ENCODE measurements at places on chromosomes 5 and 9.

DNA sequence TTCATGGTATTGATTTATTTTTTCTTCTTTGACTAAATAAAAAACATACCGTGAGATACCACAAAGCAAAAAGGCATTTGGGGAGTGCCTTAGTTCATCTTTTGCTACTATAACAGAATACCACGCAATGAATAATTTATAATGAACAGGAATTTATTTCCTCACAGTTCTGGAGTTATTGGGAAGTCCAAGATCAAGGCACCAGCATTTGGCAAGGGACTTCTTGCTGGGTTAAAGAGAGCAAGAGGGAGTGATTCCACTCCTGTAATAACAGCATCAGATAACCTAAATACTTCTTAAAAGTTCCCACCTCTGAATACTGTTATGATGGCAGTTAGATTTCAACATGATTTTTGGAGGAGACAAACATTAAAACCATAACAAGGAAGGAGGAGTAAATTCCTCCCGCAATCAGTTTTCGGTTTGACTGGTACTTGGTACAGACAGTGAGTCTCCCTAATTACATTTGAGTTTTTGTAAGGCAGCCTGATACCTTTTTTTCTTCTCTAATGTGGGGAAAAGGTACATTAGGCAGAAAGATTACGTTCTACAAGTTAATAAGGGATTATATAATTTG is 8.8 kb upstream of the OMD start:
- DNase-seq, result no peak

GRCh38 chr5:61942462-61943049 is 363.4 kb upstream of the KIF2A start:
- no peak for DNase-seq

- no peak for DNase-seq
Observed at GRCh38 chr5:139733698-139734538, 61.7 kb upstream of the PSD2 start.

- no peak for DNase-seq
Observed at GRCh38 chr5:168168978-168169698, 122.3 kb upstream of the WWC1 start.

- DNase-seq, result no peak
Observed at GRCh38 chr9:93143830-93144530, 9.9 kb upstream of the NINJ1 start.

DNA sequence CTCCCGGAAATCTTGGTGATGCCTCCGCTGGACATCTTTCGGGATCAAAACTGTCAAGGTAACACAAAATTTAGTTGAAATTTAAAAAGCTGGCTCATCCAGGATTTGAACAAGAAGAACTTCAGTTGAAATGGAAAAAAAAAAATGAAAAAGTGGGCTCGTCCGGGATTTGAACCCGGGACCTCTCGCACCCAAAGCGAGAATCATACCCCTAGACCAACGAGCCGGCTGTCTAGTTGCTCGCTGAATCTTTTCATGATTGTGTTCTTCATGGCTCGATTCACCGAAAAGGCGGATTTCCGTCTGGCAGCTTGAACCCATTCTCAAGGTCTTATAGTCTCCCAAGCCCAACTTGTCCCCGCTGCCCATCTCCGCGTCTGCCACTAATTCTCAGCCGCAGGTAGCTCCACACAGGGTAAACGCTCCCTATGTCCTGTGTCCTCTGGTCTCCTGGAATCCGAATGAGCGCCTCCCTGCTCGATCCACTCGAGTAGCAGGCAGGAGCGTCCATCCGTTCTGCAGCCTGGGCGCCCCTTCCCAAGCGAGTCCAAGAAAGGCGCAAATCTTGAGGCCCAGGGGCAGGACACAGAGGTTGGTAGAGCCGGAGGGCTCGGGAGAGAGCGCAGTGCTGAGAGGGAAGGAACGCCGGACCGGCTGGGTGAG is 16.2 kb downstream of the TRIM7 start:
- DNase-seq, result no peak

GRCh38 chr5:96333391-96333790 is 99.7 kb downstream of the PCSK1 start:
- DNase-seq, result no peak

- DNase-seq, result no peak
Observed at GRCh38 chr5:36875051-36875789, 1.3 kb upstream of the NIPBL start.

- no peak for DNase-seq
Observed at GRCh38 chr9:89080193-89080592, 88.9 kb downstream of the S1PR3 start.

GRCh38 chr5:157903117-157903450 is 44.1 kb upstream of the CLINT1 start:
- DNase-seq, result no peak

DNA sequence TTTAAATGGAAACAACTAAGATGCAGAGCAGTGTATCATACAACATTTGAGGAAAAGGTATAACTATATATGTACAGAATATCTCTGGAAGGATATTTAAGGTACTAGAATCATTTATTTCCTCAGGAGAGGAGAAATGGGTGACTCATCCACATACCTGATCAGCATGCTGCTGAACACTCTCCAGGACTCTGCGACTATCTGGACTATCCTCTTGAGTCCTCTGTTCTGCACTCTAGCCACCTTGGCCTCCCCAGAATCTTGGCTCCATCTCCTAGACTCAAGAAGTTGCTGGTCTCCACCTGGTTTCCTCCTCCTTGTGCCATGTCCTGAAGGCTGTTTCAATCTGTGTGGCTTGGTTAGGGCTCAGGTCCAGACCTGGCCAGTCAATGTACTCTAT is 8.8 kb upstream of the PRDM6 start:
- DNase-seq, result no peak

DNA sequence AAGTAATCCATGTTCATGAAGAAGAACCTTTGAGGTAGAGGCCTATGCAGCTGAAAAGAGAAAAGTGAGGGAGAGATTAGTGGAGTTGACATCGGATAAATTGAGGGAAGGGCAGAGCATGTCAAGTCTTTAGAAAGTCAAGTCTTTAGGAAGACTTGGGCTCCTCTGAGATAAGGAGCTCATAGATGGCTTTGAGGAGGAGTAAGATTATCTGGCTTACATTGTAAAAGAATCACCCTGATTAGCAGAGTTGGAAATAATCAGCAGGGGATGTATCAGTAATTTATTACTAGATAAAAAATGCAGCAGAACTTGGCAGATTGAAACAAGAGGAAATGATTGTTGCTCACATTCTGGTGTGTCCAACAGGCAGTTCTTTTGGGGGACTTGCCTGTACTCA is 727.2 kb upstream of the WWC1 start:
- no peak for DNase-seq

DNA sequence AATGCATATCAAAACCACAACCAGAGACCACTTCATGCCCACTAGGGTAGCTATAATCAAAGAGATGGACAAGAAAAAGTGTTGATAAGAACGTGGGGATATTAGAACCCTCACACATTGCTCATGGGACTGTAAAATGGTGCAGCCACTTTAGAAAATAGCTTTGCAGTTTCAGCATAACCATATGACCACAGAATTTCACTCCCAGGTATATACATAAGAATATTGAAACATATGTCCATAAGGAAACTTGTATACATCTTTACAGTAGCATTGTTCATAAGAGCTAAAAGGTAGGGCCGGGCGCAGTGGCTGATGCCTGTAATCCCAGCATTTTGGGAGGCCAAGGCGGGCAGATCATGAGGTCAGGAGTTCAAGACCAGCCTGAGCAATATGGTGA is 56.4 kb downstream of the S1PR3 start:
- DNase-seq, result no peak

- DNase-seq, result no peak
Observed at GRCh38 chr9:104860263-104860662, 67.7 kb downstream of the ABCA1 start.

- DNase-seq, result no peak
Observed at GRCh38 chr5:342501-343460, 21.3 kb downstream of the AHRR start.

DNA sequence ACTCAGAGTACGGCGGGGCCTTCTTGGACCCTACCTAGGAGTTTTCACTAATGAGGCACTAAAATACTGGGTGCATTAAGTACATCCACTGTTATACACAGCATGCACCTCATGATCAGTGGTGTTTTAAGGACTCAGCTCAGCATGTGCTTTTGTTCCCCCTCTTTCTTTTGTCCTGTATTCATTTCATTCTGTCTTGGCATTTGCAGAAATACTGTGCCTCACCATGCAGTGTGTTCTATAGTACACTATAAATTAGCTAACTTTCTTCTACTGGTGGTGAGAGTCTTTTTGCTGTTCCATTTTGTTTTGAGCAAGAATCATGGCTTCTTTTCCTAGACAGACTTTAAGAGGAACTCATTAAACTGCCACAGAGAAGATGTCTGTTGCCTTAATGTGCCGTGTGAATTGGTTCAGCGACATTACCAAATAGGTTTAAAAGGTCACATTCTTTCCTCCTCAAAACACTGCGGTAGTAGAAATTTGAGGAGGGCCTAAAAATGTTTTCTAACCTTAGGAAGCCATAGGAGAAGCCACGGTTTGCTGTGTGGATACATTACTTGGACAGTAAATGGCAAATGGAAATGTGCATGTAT is 276.6 kb downstream of the MAST4 start:
- no peak for DNase-seq

DNA sequence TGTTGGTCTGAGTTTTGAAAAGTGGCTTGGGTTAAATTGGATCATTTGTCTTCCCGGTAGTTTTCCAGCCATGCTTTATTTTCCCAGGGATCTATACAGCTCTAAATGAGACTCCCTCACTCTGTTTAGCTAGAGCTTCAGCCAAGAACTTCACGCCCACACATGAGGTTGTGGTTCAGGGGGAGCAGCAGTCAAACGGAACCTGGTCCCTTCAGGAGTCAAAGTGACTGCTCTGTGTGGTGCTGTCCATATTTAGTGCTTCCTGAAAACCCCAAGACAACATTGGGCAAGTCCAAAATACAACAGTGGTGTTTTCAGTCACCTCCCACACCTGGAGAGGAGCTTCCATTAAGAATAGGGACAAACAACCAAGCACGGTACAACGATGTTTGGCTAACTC is 90.5 kb downstream of the ANKH start:
- no peak for DNase-seq

DNA sequence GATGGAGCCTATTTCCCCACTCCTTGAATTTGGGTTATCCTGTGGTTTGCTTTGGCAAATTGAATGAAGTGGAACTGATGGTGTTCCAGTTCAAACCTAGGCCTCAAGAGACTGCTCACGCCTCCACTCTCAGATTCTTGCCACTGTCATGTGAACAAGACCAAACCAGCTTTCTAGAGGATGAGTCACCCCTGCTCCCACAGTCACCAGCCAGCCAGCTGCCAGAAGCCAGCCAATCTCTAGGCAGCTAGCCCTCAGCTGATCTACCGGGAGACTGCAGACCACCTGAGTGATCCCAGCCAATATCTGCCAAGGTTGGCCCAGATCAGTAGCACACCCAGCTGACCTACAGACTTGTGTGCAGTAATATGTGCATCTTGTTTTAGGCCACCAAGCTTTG is 300.6 kb downstream of the TMEM38B start:
- no peak for DNase-seq

DNA sequence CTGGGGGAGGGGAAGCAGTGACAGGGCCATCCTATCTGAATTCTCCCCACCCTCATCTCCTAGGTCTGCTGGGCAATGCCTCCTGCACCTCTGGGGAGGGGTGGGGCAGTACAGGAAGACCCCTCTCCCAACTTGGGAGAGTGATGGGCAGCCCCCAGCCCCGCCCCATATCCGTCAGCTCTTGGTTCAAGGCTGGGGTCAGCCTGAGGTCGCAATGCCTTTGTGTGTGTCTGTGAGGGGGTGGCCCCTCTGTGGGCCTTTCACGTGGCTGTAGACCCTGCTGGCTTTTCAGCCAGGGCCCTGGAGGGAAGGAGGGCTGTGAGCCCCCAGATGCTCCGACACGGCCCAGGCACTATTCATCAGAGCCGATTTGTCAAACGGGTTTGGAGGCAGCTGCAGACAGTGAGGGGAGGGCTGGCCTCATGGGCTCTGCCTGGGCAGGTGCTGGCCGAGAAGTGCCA is 49.5 kb upstream of the RNU6ATAC start:
- no peak for DNase-seq

DNA sequence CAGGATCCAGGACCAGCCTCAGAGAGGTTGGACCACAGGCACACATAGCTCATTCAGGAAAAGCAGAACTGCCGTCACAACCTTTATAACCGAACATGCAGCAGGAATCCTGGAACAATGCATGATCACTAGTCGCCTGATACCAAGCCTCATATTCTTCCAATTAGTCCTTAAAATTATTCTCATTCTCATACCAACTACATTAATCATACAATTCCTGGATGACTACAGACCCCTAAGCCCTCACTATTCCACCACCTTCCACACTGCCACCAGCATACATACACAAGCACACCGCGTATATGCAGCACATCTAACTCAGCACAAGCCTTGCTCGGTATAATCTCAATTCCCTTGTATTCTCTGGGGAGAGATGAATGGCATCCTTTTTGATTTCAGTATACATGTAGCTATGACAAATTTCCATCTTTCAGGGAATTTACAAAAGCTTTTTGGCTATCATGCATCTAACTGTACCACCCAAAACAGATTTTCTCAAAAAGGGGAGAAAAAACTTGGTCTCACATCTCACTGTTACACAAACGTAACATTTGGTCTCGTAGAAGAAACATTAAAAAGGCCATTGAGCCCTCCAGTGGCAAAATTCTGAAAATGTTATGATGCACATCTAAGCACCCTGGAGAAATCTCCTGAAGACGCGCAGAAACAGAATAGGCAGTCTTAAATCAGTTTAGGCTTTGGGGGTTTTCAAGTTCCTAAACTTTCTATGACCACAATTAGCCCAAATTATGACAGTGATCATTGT is 46.2 kb downstream of the MCTP1 start:
- DNase-seq, result no peak

- DNase-seq, result no peak
Observed at GRCh38 chr5:115588640-115589039, 13.6 kb downstream of the TICAM2 start.

GRCh38 chr9:124101969-124102345 is 90.4 kb downstream of the LHX2 start:
- DNase-seq, result no peak

DNA sequence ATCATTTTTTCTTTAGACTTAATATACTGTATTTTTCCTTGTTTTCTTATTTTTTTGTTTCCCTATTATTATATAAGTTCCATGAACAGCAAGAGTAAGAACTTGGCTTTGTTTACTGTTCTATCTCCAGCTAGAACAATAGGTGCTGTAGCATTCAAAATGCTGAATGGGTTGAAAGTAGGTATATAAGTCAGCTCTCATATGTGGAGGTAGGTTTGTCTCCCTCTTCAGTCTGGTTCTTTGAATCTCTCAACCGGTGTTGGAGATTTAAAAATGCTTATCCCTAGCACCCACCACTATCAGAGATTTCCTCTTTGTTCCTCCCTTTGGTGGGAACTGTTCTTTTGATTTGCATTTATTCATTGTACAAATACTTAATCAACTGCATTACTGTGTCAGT is 87.5 kb upstream of the FSD1L start:
- DNase-seq, result no peak

DNA sequence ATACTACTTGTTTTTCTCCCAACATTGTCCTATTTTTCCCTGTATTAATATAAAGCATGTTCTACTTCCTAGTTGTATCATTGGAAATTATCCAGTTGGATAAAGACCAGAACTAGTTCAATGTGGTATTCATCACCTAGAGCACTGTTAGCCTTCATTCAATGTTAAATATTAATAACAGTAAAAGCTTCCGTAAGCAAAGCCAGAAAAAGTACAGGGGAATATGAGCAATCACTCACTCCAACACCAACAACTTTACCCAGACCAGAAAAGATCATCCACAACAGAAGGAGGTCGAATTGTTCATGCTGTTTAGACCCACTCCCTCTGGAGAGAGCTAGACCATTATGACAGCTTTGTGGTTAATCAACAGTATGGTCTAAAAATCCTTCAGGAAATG is 728.4 kb downstream of the MAT2B start:
- no peak for DNase-seq

All from cortex of kidney (tissue), 1 donor.